CD4-positive, alpha-beta T cell treated with Interleukin-4 for 1 hour (primary cell): ENCODE measurements at places on chromosomes 7 and 10.

- DNase-seq: no peak
These were observed 163.2 kb downstream of the SH2D4B start for GRCh38 chr10:80700760-80701444.

DNA sequence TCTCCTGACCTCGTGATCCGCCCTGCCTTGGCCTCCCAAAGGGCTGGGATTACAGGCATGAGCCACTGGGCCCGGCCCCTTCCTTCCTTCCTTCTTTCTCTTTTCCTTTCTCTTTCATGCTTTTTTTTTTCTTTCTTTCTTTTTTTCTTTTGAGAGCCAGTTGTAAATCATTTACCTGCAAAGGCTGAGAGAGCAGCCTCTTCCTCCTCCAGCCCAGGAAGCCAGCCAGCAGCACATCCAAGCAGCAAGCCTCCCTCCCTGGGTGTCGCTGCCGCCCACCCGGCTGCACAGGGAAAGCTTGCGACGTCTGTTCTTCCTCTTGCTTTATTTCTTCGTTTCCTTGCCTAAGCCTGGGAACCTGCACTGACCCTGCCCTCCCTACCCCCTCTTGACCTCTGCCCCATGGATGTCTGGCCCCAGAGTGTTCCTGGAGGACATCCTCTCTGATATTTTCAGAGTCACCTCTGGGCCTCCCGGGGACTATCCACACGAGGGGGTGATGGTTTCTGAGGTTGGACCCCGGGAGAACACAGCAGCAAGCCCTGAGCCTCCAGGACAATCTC lies 62.8 kb upstream of the MYL10 start:
- no peak for DNase-seq

- no peak for DNase-seq
These were observed 1307.8 kb upstream of the CELF2 start for GRCh38 chr10:9709849-9710248.

DNA sequence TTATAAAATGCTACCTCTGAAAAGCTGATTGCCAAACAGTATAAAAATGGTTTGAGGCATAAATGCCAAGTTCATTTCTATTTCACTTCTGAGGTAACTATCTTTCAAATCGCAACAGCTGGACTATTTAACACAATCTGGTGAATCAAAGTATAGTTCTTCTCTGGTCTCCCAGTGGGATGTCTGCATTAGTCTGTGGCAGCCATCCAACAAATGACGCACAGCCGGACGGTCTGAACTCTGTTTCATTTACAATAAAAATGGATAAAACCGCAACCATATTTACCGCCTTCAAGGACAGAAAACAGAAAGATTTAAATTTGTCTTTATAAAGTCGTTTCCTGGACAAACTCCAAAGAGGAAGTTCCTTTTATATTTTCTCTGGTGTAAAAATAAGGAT lies 41.9 kb downstream of the ENO4 start:
- no peak for DNase-seq

GRCh38 chr10:26491934-26492333 lies 53.8 kb downstream of the APBB1IP start:
- DNase-seq: no peak
